ENCODE measurements at places on chromosomes 12 and 14. TPM values are rescaled to one million over a fixed set of nuclear protein-coding genes. Genes with fewer than 3 reads are reported as not detected.
A peak's percentile ranks its signal among the peaks of the same experiment; 100 is the strongest.

The FITM1 gene
- 0.51 TPM for total RNA-seq

The ENDOU gene
- total RNA-seq = not detected

The RDH12 gene
- total RNA-seq = not detected

The RND1 gene
- 3.4 TPM for total RNA-seq

The ACSM4 gene
- total RNA-seq = not detected

The TAS2R13 gene
- 1.0 TPM for total RNA-seq

The RNFT2 gene
- 2.2 TPM for total RNA-seq

The WSCD2 gene
- total RNA-seq = not detected

The RHOJ gene
- total RNA-seq = 76.3 TPM

The OR4E2 gene
- total RNA-seq = not detected

The DIO2 gene
- total RNA-seq = 0.51 TPM

- DNase-seq = peak; percentile 59
Measured at GRCh38 chr12:121789800-121790728, 3.4 kb downstream of the RHOF start.

DNA sequence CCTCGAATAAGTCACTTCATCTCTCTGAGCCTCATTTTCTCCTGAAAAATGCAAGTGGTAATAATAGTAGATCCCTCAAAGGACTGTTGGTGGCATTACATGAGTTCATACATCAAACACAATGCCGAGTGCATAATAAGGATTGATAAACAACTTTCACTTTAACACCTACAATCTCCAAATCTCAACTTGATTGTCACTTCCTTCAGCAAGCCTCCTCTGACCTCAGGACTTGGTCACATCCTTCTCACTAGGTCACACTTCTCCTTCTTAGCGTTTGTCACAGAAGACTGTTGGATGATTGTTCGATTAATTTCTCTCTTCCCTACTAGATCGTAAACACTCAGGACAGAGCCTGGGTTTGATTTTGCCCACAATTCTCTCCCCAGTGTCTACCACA, 7.9 kb upstream of the PRKAB1 start:
- DNase-seq = no peak

DNA sequence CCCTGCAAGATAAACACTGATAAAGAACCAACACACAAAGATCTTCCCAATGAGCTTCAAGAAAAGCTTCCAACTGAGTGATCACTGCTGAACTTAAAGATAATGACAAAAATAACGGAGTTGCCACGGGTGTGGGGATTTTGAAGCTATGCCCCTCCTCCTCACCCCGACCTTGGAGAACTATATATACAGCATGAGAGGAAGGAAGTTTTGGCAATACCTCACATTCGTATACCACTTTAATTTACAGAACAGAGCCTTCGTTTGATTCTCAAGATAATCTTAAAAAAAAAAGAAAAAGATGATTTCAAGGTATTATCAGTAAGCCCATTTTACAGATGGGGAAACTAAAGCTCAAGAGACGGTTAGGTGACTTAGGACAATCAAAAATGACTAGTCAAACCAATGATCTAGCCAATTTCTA, 715 bp downstream of the NEK9 start:
- DNase-seq = peak; percentile 31

DNA sequence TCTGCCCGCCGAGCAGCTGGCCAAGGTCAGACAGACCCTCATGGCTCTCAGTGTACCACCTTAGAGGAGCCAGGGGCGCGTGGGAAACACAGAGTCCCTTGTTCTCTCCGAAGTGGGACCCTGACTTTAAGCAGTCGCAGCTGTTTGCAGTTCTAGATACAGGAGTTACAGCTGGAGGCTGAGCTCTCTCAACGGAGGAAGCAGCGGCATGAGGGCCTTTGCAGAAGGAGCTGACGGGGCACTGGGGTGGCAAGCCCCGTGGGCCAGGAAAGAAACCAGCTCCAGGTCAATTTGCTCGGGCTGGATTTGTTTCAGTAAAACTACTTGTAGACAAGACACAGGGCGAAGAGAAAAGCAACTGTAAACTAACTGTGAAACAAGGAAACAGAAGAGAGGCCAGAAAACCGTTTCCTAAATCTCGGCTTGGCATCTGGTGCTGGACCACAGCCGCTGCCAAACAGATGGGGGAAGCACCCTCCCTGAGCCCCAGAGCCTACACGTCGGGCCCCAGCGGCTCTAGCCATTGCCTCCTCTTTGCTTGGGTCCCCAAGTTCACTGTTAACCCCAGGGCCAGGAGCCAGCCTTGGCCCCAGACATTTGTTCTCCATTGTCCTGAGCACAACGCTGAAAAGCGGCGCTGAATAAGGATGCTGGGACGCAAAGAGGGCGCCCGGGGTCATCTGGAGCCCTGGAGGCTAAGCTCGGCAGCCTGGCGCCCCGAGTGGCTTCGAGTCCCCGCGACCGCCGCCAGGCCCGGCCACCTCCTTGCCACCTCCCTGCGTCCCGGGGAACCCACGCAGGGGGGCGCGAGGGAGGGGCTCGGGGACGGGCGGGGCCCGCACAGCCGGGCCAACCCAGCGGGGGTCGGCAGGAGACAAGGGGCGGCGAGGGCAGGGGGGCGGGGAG, 914 bp upstream of the PACS2 start:
- peak; percentile 32 for DNase-seq

- DNase-seq = peak; percentile 79
Measured at GRCh38 chr12:65868133-65868705, 43.9 kb downstream of the HMGA2 start.

GRCh38 chr14:77158175-77158881, 16.7 kb upstream of the ZDHHC22 start:
- DNase-seq = peak; percentile 12

GRCh38 chr12:132506328-132507160, 16.6 kb downstream of the FBRSL1 start:
- peak; percentile 87 for DNase-seq

- no peak for DNase-seq
Measured at GRCh38 chr12:69254862-69255261, 15.5 kb downstream of the CPSF6 start.

DNA sequence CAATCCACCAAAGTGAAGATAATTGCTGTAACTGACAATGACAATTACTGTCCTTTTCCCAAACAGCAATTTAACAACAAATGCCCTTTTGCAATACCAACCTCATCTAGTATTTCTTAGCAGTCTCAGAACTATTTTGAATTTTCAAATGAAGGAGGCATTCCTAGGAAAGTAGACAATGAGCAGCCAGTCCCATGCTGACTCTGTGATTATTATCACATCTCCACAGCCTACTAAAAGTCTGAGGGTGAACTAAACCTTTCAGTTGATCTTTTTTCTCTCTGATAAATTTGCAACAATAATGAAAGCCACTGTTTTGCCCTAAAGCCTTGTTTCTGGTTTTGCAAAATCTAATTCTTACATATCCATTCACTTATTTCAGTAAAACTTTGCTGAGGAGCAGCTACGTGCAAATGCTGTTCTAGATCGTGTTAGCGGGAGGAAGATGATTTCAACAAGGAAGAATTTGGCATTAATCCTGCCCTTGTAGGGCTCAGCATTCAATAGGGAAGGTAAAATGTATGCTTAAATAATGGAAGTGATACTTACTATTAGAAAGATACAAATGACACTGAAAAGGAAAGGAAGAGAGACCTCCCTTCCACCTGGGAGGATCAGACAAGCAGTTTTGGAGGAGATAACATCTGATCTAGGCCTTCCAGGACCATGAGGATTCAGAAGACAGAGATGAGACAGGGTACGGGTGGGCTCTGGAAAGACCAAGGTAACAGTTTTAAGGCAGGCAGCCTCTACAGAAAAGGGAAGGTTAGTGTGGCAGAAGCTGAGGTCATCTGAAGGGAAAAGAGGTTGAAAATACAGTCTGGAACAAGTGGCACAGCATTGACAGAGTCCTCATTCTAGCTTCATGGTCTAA, 47.4 kb downstream of the SLC38A1 start:
- peak; percentile 61 for DNase-seq
